Activated CD8-positive, alpha-beta memory T cell treated with anti-CD3 and anti-CD28 coated beads for 24 hours (primary cell): ENCODE measurements at places on chromosomes 4 and X.

DNA sequence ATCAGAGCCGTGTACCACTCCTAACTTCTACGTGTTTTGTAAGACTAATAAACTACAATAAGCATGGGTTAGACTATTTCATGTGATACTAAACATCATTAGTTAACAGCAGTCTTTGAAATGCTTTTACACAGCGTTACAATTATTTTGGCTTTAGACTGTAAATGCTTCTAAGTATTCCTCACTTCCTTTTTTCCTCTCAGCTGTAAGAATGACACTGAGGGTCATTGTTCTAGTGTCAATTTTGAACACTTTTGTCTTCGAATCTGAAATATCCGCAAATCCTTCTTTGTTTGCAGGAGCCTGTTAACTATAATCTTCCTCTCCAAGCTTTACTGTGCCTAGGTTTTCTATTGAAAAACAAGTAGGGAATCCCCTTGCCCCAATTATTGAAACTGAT, 1.5 kb downstream of the ABCE1 start:
- DNase-seq, result no peak

GRCh38 chrX:56572975-56573374, 9.5 kb downstream of the UBQLN2 start:
- DNase-seq, result no peak

DNA sequence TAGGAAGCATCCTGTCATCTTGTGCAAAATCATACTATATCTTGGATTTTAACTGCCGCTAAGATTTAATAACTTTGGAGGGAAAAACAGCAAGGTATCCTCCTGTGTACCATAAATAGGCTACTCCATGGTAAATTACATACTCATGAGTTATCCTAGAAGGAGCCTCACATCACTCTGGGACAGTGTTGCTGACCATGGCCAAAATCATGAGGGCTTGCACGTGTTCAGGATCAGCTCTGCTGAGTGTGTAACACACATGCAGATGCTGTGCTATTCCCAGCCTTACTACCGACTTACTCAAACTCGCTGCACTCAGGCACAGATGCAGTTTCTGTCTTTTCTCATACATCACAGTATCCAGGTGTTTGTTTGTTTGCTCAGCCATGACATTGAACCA, 56.6 kb downstream of the DKK2 start:
- no peak for DNase-seq

GRCh38 chr4:84001876-84002569, 466.1 kb downstream of the GPAT3 start:
- no peak for DNase-seq

DNA sequence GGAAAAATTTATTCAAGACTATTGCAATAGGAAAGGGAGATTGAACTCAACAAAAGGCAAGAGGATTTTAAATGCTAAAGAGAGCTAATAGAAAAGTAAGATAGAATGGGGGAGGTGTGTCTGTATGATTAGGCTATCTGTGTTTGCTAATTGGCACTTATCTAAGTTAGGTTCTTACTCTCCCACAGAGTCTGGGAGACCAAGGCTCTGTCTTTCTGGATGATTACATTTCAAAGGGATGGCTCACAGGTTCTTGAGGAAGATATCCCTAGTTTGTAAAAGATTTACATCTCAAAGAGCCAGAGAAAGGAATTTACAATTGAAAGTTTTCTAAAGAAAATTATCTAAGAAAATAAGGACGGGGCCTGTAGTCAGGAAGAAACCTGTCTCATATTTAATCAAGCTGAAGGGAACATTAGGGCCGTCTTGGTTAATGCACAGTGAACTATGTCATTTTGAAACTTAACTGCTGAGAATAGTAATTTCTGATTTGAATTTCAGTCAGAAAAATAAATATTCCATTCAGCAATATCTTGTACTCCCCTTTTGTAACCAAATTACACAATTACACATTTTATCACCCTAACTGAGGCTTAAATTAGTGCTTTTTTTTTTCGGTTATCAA, 75.8 kb downstream of the MAGEB10 start:
- DNase-seq, result no peak

GRCh38 chr4:78543424-78544125, 8.0 kb upstream of the ANXA3 start:
- DNase-seq, result no peak

DNA sequence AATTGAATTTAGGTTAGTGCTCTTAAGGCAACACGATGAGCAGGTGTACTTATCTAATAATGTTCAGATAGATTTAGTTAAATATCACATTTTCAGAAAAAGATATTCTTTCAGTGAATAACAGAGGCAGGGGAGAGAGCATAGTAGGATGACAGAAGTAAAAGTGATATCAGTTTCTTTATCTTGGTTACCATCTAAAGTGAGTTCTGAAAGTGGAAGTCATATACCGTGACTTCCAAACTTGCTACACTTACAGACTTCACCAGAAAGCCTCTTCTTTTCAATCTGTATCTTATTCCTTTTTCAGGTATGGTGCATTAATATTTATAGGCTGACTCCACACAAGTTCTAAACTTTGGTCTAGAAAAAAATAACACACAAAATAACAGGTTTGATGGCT, 124.9 kb downstream of the POU4F2 start:
- no peak for DNase-seq

DNA sequence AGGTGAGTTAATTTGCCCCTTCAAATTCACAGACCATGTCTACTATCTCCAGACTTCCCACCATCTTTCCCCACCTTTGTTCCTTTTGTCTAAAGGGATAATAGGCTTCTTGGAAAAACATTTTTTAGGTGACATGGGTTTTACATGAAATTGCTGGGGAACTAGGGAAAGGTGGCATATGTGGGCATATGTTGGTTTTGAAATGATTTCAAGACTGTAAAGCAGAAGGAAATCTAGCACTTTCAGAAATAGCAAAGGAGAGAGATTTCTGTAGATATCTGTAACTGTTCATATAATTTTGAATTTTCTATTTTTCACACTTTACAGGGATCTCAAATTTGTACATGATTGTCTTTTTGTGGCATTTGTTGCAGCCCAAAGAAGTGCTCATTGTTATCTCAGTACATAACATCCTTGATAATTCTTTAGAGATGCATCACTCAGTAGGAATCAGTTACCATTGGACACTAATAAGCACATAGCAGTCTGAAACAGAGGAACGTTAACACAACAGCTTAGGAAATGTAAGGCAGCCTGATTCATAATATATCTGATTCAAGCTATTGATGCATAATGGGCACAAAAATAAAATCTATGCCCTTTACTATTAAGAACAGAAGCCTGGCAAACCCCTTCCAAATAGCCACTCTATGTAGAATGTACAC, 659.7 kb downstream of the CENPC start:
- DNase-seq, result no peak

DNA sequence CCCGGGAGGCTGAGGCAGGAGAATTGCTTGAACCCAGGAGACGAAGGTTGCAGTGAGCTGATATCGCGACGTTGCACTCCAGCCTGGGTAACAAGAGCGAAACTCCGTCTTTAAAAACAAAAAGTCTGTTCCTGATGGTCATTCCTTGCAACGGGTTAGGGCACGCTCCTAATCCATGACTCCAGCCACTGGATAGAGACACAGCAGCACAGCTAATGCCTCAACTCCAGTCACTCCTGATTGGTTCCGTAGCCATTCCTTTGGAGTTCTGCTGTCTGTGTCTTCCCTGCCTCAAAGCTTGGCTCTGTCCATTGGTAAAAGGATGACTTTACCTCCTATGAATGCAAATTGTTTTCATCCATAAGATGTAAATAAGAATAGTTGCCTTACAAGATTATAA, 44.3 kb upstream of the FAM9A start:
- DNase-seq, result no peak

DNA sequence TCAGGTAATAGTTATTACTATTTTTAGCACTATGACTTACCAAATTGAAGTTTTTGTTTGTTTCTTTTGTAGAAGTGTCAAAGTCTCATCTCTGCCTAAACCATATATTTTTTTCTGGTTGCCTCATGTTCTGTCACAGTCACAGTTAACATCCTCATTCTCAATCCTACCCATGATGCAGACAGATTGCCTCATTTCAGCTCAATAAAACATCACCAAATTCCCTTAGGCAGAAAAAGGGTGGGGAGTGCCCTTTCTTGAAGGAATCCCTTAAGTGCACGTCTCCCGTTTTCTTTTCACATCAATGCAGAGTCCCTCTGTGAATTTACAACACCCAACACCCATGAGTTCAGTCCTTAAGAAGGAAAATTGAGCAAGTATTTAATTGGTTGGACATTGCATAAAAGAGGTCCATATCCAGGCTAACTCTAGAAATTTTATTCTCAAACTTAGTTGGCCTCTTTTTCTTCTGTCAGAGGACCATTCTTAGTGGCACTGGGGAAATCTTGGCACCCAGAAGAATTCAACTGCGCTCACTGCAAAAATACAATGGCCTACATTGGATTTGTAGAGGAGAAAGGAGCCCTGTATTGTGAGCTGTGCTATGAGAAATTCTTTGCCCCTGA, 103.7 kb upstream of the BMPR1B start:
- DNase-seq, result no peak

- DNase-seq, result no peak
Measured at GRCh38 chr4:4591071-4591470, 49.2 kb upstream of the STX18 start.

GRCh38 chrX:54950730-54951375, 30.2 kb downstream of the TRO start:
- DNase-seq, result no peak

- DNase-seq, result no peak
Measured at GRCh38 chr4:112002248-112002661, 143.0 kb upstream of the FAM241A start.

- DNase-seq, result no peak
Measured at GRCh38 chr4:85967872-85968271, 392.0 kb downstream of the MAPK10 start.
